Activated T-cell treated with anti-CD3 and anti-CD28 coated beads for 1 hour (primary cell): ENCODE measurements at places on chromosomes 4 and X.

- peak; percentile 54 for DNase-seq
Measured at GRCh38 chr4:164956766-164957643, 20.5 kb downstream of the TRIM61 start.

DNA sequence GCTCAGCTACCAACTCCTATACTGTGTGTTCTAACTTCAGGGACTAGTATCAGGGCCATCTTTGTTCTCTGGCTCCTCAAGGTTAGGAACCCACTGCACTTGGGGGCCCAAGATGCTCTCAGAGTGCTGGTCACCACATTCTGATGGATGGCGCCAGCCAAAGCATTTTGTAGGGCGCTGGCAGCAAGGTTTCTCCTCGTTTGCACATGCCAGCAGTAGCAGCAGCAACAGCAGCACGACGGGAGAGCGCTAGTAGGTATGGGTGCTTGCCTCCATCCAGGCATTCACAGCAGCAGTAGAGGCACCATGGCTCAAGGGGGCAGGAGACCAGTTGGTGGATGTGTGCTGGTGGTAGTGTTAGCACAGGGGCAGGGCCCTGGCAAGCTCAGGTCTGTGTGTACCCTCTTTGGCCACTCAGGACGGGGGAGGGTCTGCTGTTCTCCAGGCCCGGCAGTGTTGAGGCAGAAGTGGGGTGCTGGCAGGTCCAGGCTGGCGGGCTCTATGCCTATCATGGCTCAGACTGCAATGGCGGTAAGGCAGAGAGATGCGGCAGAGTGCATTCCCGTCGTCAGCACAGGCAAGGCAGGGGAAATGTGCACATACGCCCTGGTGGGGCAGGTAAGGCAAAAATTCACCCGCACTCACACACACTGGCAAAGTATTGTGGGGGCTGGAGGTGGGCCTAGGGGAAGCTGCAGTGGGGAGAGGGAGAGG lies 56.6 kb downstream of the SERPINA7 start:
- no peak for DNase-seq

DNA sequence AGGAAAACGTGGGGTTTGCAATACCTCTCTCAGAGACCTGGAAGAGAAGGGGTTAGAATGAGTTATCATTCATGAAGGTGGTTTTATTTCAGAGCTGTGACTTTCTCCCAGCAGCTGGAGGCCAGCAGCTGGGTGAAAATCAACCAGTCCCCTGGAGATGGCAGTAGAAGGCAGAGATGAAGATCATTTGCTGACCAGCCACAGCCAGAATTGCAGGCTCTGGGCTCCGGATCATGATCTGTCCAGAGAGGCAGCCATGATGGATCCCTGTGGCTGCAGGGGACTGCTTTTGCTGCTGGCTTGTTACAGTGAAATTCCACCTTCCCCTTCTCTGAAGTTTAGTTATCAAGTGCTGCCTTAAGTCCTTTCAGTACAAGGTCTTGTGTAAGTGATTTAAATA lies 46.9 kb upstream of the TAB3 start:
- no peak for DNase-seq

- no peak for DNase-seq
Measured at GRCh38 chr4:37948542-37948941, 11.7 kb upstream of the PTTG2 start.

- DNase-seq, result no peak
Measured at GRCh38 chr4:155712846-155713245, 46.0 kb upstream of the GUCY1B1 start.

DNA sequence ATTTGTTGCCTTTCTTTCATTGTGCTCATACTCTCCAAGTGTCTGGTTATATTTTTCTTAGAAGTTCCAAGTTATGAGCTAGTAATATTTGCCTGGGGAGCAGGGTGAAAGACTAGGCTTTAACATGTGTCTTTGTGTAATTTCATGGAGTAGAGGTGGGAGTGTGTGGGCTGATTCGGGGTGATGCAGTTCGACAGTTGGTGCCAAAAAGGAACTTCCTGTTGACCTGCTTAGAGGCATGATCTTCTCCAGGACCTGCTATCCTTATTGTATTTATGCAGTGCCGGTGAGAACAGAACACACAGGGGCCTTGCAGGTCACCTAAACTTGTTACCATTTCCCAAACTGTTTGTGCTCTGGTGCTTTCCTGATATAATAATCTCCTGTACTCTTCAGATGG lies 21.2 kb downstream of the USP53 start:
- no peak for DNase-seq

DNA sequence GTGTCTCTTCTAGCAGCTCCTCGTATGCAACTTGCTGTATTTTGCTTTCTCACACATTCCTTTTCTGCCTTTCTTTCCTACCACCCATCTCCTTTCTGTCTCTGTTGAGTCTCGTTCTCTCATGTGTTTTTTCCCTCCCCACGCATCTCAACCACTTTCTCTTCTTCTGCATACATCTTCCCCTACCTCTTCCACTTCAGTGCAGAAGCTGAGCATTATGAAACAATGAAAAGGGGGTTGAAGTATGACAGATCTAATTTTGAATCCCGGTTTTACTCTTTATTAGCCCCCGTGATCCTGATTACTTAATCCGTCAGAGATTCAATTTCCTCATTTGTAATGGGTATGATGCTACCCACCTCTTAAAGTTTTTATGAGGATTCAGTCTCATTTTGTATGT lies 7.3 kb downstream of the FAM241A start:
- no peak for DNase-seq

DNA sequence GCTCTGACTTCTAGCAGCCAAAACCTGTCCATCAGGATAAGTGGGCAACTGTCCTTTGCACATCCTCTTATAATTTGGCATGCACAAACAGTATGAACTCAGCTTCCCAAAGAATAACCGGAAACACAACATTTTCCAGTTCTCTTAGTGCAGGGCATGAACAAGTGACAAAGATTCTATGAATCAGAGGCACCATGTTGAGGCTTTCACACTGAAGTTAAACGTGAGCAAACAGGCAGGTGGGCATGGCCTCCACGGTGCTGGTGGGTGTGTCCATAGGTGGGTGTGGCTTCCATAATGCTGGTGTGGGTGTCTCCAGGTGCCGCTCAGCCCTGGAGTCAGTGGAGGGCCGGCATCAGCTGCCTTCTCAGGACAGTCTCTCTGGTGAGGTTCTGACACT lies 196.5 kb downstream of the SMIM20 start:
- no peak for DNase-seq

DNA sequence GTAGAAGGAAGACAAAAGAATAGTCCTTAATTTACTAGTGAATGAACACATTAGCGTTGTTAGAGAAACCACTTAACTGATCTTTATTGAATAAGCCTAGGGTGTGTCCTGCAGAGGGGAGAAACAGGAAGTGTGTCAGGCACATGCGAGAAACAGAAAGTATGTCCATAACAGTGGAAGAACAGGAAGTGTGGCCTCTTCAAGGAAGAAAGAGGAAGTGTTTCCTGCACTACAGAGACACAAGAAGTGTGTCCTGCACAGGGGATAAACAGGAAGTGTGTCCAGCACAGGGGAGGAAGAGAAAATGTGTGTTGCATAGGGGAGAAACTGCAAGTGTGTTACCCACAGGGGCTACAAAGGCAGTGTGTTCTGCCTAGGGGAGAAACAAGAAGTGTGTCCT lies 539.6 kb upstream of the PRKX start:
- DNase-seq, result no peak

- no peak for DNase-seq
Measured at GRCh38 chr4:77398256-77398655, 207.4 kb upstream of the CXCL13 start.

- DNase-seq, result no peak
Measured at GRCh38 chrX:13338996-13339515, 19.2 kb upstream of the ATXN3L start.

DNA sequence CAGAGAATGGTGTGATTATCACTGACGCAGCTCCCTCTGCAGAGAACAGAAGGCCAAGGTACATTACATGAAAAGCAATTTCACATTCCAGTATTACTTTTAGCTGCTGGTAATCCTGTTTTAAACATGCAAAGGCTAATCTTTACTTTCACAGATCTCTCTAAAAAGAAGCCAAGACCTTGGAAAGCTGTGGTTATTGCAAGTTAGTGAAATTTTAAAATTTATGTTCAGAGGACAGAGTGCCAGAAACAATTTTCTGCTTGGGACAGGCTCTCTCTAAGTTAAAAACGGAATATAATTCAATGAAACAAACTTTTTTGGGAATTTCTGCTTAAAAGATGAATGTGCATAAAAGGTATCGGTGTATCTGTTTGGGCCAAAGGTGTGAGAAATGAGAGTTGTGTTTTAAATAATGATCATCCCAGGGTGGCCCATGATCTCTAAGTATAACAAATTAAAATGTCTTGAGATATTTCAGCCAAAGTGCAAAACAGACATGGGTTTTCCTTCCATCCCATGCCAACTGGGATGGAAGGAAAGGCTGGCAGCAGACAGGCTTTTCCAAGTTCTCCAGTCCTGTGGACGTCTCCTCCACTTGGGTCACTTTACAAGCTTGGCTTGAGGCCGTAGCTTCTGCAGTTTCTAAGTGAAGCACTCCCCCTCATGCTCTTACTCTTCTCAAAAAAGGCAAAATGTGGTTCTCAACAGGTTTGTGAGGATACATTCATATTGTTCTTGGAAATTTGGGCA lies 118.0 kb downstream of the DRD5 start:
- DNase-seq, result no peak

- no peak for DNase-seq
Measured at GRCh38 chrX:52933976-52934703, 24.2 kb downstream of the FAM156A start.

DNA sequence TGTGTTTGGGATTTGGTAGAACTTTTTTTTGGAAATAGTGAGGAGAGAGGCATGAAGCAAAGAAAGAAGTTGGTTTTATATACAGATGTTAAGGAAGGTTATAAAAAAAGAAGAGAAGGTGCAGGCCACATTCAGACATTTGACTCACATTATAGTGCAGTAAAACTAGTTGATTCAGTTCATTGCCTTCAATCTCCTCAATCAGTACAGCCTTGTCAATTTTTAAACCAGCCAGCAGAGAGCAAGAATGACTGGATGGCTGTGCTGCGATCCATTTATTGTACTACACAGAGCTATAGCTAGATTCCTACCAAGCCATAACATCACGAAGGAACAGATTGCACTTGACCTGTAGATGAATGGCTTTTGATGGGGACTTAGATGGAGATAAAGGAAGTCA lies 79.7 kb upstream of the LSM6 start:
- DNase-seq, result no peak

- no peak for DNase-seq
Measured at GRCh38 chr4:102174719-102175189, 170.5 kb downstream of the SLC39A8 start.

GRCh38 chr4:181608181-181608580 lies 635.0 kb upstream of the TENM3 start:
- DNase-seq, result no peak

DNA sequence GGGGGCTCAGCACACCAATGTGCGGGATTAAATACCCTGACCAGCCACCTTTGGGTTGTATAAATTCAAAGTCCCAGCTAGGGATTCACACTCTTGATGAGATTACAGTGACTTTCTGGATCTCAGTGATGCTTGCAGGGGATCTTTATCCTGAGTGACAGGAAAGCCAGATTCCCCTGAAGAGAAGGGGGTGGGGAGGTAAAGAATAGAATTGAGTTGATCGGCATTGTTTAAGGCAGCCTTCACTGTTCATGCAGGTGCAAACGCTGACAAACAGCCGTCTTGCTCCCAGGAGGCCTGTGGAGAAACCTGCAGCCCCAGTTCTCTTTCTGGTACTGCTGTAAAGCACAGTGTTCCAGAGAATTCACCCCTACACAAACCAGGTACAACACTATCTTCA lies 19.0 kb downstream of the CXXC4 start:
- DNase-seq, result no peak

GRCh38 chrX:134173541-134174272 lies 63.3 kb upstream of the CCDC160 start:
- DNase-seq, result no peak

DNA sequence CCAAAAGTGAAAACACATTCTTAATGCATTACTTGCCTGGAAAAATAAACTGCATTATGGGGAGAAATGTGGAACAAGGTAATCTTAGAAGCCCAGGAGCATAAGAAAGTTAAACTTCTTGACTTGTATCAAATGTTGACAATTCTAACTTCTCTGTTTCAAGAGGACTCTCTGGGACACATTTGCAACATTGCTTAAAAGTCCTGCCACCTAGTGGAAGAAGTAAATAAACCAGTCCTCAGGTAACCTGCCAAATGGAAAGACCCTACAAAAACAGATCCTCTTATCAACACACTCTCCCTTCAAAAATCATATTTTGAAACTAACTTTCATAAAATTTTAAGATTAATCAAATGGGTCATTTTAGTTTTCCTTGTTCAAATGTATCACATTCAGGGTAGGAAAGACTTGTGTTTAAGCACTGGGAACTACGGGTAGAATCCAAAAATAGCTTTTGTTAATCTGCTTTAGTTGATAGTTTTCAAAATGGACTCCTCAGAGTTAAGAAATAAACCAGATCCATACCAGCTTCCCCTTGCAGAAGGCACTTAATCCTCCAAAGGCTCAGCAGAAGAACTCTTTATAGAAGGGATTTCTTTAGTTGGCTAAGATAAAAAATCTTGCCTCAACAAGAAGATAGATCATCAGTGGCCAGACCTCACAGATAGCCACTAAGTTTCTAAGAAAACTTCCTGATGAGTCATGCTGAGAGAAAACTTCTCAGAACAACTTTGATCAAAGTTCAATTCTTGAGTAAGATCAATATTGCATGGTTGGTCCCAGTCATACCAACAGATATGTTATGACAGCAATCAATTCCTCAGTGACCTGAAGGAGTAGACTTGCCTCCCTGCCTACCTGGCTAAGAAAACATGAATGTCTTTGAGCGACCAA lies 141.7 kb downstream of the HHIP start:
- DNase-seq, result no peak

- no peak for DNase-seq
Measured at GRCh38 chr4:88655226-88655625, 42.4 kb downstream of the NAP1L5 start.

DNA sequence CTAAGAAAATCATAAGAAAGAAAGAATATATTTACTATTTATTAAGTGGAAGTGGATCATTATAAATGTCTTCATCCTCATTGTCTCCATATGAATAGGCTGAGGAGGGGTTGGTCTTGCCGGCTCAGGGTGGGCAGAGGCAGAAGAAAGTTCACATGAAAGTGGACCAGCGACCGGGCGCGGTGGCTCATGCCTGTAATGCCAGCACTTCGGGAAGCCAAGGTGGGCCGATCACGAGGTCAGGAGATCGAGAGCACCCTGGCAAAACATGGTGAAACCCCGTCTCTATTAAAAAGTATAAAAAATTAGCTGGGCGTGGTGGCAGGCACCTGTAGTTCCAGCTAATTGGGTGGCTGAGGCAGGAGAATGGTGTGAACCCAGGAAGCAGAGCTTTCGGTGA lies 1145.4 kb downstream of the STIM2 start:
- no peak for DNase-seq

DNA sequence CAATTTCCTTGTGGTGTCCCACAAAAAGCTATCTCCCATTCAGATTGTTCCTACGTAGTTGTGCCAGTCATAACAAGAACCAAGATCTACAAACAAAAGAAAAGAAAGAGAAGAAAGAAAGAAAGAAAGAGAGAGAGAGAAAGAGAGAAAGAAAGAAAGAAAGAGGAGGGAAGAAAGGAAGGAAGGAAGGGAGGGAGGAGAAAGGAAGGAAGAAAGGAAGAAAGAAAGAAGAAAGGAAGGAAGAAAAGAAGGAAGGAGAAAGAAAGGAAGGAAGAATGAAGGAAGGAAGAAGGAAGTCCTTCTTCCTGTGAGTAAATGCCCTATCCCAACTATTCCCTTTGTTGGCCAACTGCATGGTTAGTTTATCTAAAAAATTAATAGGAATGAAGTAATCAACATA lies 366.0 kb downstream of the DHRSX start:
- DNase-seq, result no peak

GRCh38 chr4:42483426-42484379 lies 86.4 kb downstream of the SHISA3 start:
- DNase-seq, result no peak

- DNase-seq, result no peak
Measured at GRCh38 chr4:102734116-102734515, 26.7 kb downstream of the MANBA start.
